ENCODE measurements at places on chromosomes 11 and 22.

DNA sequence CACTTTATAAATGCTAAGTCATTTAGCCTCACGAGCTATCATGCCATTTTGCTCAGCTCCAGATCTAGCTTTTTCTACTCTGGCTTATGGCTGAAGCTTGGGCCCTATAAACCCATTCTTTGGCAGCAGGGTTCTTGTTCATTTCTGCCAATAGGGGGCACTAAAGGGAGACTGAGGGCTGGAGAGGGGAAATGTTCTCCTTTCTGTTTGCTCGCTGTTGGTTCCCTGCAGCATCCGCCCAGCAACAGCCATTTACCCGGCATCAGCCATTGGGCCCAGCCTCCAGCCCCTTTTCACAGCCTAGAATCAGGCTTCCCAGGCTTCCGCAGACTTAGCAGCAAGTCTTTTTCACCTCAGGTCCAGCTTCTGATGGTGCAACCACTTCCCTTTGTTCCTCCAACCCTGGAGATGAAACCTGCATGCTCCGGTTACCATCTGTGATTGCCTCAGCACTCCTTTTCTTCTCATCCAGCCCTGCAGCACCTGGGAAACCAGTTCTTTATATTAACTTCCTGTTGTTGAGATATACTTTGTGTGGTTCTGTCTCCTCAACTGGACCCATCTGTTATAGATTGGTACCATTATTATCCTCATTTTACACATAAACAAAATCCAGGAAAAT, 4.2 kb upstream of the ME3 start:
- DNase-seq = no peak

GRCh38 chr11:76646882-76647534, 23.5 kb downstream of the LRRC32 start:
- DNase-seq = no peak

GRCh38 chr11:77303328-77303727, 1.8 kb upstream of the GDPD4 start:
- DNase-seq = no peak

DNA sequence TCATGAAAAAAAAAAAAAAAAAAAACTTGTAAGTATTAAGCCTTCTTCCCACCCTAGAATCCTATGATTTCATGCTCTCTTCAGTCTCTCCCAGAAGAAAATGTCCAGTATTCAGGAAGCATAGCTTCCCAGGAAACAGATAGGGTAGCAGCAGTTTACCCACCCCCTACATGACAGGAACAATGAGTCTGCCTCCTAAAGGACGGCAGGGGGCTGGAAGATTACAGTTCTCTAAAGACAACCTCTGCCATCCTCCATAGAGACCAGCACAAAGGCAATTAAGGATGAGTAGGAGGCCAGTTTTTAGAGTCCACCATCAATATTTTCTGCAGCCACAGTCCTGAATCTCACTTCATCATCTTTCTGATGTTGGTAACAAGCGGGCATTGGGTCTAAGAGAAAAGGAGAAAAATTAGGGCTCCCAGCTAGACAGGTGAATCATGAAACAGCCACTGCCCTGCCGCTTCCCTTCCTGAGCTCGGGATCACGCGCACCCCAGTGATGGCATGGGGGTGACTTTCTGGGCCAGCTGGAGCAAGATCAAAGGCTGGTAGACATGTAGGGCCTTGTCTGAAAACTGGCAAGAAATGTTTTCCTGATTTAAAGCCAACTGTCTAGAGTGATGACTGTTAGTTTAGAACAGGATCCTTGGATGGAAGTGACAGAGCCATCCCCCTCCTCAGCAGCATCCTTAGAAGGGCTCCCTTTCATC, 322.8 kb downstream of the LARGE1 start:
- no peak for DNase-seq

DNA sequence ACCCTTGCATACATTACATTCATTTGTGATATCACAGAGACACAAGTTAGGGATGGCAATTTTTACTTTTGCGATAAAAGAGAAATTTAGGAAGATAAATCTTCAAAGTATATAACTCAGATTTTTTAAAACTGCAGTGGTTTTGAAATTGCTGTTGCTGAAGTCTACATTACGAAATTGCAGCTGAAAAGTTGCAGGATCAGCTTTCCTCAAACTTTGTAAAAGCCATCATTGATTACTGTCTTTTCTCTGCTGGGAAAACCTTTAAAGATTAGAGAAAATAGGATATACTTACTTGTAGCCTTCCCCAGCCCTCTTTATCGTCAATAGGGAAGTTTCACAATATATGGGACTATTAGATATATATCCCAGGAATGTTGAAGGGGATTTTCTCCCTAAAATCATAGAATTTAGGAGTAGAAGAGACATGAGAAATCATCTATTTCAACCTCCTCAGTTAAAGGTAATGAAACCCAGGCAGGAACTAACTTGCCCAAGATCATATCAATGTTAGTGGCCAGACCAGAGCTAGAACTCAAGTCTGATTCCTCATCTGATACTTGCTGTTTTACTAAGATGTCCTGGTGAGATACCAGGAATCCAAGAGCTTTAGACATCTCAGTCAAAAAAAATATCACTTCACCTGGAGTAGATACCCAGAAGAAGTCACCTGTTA, 10.4 kb upstream of the AGBL2 start:
- no peak for DNase-seq

GRCh38 chr11:92751594-92751993, 217.9 kb upstream of the MTNR1B start:
- no peak for DNase-seq

GRCh38 chr11:568306-569157, 7.7 kb upstream of the PHRF1 start:
- peak; percentile 94 for DNase-seq

- DNase-seq = no peak
These were observed 29.4 kb upstream of the TPH1 start for GRCh38 chr11:18075444-18075843.

DNA sequence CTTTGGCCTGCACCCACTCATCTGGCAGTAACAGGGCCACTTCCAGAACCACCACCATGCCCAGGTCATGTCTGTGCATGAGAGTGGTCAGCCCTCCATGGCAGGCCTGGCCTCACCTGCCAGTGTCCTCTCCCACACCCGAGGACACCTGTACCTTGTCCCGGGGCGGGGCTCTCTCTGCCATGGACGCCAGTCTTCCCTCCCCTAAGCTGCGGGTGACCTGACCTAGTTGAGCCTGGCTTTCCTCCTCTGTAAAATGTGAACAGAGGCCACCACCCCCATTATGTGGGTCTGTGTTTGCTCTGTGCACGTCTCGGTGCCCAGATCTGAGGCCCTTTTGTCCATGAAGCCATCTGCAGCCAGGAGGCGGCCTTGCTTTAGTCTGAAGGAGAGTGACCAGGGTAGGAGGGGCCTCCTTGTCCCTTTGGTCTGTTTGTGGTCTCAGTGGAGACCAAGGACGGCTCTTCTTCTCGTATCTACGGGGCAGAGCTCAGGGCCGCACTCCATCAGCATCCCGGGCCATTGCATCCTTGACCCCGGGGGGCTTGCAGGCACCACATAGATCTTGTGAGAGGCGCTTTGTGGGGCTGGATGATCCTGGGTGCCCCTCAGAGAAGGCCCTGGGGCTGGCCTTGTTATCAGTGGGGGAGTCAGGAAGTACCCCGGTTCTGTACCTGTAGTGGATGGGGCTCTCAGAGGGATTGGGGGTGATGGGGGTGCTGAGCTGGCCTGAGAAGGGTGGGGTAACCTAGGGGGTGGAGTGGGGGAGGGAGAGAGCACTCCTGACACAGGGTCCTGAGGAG, 121.6 kb downstream of the KCNQ1 start:
- no peak for DNase-seq

DNA sequence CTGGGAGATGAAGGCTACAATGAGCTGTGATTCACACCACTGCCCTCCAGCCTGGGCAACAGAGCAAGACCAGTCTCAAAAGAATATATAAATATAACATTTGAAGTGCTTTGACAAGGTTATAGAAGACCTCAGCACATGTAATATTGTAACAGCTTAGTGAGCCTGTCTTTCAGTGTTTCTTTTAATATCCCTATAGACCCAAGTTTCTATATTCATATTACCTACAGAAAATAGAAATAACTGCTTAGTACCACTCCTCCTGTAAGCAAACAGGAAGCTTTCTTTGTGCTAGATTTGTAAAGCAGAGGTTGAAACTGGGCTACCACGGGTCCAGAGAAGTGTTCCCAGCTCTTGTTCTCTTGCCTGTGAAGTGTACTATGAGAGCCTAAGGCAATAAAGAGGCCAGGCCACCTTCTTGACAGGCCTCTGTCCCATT, 68.2 kb downstream of the PPP2R1B start:
- no peak for DNase-seq

DNA sequence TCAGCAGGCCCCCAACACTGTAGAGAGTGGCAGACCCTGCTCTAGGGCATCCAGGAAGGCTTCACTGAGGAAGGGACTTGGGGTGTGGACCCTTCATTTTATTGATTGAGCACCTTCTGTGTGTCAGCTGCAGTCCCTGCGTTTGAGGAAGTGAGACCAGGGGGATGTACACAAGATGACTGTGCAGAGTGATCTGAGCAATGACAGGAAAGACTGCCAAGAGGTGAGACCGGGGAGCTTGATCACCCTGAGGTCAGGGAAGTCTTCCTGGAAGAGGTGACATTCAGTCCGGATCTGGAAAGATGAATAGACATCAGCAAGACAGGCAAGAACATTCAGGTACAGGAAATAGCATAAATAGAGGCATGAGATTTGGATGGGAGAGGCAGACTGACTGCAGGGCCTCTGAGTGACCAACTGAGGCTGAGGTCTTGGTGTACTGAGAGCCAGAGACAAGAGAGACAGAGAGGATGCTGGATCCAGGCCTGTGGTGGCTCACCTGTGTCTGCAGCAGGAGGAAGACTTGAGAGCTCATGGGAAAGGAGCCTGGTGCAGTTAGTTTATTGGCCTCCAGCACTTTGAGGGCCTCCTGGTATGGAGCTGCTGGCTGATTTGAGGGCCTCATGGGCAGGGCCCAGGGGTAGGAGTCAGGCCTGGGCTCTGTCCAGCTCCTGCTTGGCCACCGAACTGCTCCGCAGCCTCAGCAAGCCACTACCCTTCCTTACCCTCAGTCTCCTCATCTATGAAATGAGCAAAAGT, 5.2 kb downstream of the DGAT2 start:
- no peak for DNase-seq

GRCh38 chr11:44811841-44812448, 85.2 kb downstream of the TSPAN18 start:
- DNase-seq = no peak

- DNase-seq = peak; percentile 25
These were observed 177.6 kb downstream of the IGLL1 start for GRCh38 chr22:23402275-23403151.

DNA sequence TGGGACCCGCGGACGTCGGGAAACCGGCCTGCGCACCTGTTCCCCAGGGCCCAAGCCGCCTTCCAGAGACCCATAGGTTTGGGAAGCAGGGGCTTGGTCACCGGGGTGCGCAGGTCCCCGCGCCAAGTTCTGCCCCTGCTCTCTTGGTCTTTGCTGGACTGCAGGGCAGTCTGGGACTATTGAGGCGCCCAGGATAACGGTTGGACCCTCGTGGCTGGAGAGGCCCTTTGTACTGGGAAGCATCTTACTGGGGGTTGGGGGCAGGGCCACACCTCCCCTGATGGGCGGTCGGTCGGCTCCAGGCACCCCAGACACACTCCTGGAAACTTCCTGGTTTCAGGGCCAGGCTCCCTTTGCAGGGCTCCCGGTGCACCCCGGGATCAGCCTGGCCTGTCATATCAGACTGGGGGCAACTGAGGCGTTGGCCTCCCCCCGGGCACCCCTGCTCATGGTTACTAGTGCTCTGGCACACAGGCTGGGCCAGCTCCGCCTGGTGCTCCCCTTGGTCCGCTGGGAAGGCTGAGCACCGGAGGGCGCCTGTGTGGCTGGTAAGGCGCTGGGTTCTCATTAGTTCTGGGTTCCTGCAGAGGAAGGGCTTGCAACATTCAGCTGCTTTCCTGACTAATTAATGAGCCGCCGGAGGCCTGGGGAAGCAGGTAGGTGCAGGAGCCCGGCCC, 1250.5 kb downstream of the BRD1 start:
- DNase-seq = no peak

Measured in T-cell (primary cell).